ENCODE measurements at places on chromosomes 4 and X.

- DNase-seq: no peak
Observed at GRCh38 chrX:140710710-140711109, 1.2 kb downstream of the LINC00632 start.

- no peak for DNase-seq
Observed at GRCh38 chr4:84956014-84956413, 10.5 kb downstream of the WDFY3 start.

GRCh38 chrX:7109838-7110793 lies 37.4 kb upstream of the STS start:
- DNase-seq: no peak

DNA sequence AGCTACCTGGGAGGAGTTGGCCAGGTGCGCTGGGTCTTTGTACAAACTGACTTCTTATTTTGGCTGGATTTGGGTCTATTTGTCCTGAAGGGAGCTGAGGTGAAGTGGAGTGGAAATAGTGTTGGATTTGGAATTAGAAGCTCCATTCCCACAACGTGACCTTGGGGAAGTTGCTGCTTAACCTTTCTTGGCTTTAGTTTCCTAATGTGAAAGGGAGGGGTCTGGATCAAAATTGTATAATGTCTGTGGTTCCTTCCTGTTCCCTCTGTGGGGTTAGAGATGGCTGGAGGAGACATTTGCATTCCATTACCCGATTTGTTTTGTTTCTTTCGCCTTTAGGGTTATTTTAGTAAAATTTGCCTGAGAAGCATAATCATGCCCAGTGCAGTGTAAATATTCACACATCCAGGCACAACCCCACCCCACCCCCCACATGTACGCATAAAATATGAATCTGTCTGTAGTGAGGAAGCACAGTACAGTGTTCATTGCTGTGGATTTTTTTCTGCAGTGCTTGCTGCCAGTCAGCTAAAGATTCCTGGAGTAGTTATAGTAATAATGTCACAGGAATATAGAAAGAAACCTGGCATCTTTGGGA lies 21.5 kb downstream of the JADE1 start:
- no peak for DNase-seq

GRCh38 chr4:6984612-6985425 lies 58.4 kb upstream of the TADA2B start:
- no peak for DNase-seq

DNA sequence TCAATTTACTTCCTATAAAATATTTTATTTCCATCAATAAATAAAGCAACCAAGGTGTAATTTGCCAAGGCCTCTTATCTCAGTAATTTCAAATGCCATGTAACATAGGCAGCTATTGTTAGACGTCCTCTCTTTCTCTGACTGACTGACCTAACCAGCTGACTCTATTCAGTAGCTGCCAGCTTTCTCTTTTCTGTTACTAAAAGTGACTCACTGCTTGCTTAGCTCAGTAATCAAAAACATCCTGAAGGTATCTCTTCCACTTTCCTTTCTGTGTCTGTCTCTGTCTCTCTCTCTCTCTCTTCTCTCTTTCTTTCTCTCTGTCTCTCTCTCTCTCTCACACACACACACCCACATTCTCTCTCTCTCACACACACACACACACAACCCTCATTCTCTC lies 134.2 kb downstream of the SPOCK3 start:
- peak; percentile 73 for DNase-seq

DNA sequence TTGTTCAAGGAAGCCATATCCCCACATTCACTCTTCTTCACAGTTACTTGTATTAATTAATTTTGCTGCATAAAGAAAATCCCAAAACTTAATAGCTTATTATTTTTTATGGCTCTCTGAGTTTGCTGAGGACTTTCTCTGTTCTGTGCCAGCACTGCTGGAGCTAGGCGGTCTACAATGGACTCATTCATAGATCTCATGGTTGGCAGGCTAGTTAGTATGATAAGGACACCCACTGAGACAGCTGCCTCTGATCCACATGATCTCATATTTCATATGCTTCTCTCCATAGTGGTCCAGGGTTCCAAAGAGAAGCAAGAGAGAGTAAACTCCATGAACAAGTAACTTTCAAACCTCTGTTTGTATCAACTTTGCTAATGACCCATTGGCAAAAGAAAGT lies 170.2 kb downstream of the ADGRA3 start:
- no peak for DNase-seq

GRCh38 chrX:11908371-11908770 lies 150.3 kb downstream of the MSL3 start:
- DNase-seq: peak; percentile 24

DNA sequence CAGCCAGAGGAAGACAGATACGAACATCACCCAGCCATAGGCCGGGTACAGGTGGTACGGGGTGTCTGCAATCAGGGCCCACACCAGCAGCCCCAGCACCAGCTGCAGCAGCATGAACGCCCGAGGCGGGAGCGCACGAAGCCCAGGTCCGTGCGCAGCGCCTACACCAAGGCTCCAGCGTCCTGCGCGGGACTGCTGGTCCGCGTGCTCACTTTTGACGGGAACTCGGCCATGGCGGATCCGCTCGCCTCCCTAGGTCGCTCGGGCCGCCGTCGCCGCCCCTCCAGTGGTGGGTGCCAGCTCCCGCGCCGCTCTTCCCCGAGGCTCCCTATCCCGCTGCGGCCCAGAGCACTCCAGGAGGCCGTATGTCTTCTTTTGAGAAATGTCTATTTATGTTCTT lies 181.2 kb upstream of the DIPK2B start:
- no peak for DNase-seq

DNA sequence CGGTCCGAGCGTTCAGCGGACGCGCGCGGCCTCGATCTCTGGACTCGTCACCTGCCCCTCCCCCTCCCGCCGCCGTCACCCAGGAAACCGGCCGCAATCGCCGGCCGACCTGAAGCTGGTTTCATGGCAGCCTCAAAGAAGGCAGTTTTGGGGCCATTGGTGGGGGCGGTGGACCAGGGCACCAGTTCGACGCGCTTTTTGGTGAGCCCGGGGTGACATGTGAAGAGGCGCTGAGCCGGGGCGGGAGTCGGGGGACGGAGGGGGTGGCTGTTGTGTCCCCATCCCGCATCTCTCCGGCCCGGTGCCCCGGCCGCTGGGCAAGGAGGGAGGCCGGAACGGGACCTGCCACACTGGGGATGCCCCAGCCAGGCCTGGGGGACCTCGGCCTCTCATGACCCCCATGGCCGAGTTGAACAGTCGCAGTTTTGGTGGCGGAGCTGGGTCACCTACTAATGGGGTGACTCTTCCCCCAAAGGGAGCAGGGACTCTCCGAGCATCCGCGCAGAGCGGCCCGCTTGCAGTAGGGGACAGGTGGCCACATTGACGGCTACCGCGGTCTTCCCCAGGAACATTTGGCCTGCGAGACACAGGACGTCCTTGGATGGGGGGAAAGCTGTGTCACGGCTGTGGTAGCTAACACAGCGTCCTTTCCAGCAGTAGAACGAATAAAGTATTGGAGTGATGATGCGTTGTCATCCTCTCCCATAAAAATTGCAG lies at the start of gene GK:
TSS of gene GK (plus strand) at position 9 of the 717 bp plus-strand sequence. CDS start at position 124, 115 bp downstream.
- no peak for DNase-seq

DNA sequence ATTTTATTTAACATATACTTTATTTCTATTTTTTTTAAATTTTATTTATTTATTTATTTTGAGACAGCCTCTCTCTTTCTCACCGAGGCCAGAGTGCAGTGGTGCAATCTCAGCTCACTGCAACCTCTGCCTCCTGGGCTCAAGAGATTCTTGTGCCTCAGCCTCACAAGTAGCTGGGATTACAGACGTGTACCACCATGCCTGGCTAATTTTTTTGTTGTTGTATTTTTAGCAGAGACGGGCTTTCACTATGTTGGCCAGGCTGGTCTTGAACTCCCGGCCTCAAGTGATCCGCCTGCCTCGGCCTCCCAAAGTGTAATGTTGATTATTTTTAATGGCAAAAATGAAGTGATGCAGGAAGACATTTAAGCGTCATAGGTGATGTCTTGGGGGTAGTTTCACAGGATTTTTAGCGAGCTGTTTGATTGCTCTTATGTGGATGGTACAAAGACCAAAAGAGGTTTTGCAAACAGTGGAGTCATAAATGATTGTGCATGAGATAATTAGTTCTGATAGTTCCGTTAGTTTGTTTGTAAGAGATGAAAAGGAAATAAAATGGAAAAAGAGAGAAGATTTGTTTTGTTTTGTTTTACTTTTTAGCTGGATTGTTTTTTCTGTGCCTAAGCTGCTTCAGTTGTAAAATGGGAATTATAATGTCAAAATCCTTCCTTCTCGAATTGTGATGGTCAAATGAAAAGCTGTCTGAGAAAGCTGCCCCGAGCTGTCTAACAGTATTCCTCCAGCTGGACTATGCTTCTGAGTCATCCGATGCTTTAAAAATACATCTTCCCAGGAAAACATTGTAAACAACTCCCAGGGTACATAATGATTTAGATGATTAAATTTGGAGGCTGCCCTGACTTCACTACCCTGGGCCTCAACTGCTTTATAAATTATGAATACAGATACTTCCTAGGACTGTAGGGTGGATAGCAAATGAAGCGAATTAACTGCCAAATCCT lies 14.7 kb downstream of the RHOH start:
- DNase-seq: no peak

- DNase-seq: no peak
Observed at GRCh38 chrX:28835991-28836390, 248.7 kb downstream of the IL1RAPL1 start.

- no peak for DNase-seq
Observed at GRCh38 chrX:105610411-105610810, 211.9 kb upstream of the NRK start.

DNA sequence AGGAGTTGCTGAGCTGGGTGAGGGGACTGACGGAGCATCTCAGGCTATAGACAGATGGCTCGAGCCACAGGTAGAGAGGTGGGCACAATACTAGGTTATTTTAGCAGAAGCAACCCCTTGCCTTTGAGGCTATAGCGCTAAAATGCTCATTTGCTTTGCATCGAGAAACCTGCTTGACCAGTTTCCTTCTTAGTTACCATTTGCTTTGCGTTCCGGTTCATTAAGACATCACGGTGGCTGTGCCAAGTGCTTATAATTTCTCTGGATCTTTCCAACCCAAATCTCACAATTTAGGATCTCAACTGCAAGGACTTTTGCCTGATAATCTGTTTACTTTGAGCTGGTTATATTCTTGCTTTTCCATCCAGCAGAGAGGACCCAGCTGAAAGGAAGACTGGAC lies 40.8 kb downstream of the DLG3 start:
- DNase-seq: peak; percentile 14

GRCh38 chr4:154414796-154415195 lies 76.8 kb downstream of the DCHS2 start:
- no peak for DNase-seq

DNA sequence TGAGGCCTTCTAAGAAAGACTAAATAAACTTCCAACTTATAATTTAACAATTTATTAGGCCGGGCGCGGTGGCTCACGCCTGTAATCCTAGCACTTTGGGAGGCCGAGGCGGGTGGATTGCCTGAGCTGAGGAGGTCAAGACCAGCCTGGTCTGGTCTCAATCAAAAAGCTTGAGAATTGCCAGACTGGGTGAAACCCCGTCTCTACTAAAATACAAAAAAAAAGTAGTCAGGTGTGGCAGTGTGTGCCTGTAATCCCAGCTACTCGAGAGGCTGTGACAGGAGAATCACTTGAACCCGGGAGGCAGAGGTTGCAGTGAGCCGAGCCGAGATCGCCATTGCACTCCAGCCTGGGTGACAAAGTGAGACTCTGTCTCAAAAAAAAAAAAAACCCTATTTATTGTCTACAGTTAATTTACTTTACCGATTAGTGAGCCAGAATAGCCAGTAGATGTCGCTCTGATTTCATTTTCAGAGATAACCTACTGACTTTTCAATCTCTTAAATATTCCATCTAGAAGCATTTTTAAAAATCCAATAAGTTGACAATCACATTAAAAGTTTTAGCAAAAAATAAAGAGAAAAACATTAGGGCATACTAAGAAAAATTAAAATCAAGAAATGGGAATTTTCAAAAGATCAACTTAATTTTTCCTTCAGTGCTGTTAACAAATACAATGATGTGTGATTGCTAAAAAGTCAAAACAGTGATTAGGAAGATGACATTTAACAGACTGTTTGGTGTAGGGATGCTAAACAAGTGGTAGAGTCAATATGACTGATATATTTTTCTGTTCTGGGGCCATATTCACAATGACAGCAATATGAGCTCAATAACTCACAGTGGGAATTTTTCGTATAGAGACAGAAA lies 4.3 kb upstream of the SHROOM3 start:
- DNase-seq: peak; percentile 37

GRCh38 chrX:31366041-31366440 lies 294.2 kb upstream of the FTHL17 start:
- no peak for DNase-seq

DNA sequence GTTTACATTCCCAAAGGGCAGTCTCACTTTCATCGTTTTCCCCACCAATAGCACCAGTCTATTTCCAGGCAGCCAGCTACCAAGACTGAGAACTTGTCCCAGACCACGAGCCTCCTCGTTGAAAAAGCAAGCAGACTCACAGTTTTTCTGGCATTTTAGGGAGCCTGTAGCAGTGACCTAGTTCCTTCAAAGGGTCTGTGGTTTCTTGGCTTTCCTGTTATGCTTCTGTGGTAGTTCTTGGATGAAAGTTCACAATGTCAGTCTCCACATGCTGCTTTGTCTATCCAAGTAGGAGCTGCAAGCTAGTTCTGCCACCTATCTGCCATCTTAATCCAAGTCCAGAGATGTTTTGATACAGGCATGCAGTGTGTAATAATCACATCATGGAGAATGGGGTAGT lies 151.6 kb upstream of the ZC4H2 start:
- DNase-seq: no peak

DNA sequence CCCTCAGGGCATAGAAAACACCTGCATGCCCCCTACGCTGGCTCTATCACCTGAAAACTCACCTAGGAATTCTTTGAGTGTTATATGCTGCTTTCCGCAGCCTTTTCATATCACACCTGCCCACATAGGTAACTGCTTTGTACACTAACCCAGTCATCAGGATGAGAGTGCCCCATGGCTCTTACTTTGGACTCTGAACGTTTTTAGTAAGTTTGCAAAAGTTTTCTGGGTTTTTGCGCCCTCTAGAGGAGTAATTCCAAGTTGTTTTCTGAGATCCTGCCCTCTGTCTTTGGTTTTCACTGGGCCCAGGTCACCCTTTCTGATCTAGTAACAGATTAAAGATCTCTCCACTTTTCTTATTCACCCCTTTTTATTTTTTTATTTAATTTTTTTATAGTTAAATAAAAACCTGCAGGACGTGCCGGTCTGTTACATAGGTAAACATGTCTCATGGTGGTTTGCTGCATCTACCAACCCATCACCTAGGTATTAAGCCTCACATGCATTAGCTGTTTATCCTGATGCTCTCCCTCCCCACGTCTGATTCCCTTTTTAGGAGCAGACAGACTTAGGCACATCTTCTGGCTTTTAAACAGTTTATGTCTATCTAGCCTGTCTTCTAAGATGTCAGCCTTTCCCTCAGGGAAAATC lies 139.2 kb downstream of the NWD2 start:
- peak; percentile 46 for DNase-seq
